ENCODE measurements at places on chromosomes 5 and 9.

DNA sequence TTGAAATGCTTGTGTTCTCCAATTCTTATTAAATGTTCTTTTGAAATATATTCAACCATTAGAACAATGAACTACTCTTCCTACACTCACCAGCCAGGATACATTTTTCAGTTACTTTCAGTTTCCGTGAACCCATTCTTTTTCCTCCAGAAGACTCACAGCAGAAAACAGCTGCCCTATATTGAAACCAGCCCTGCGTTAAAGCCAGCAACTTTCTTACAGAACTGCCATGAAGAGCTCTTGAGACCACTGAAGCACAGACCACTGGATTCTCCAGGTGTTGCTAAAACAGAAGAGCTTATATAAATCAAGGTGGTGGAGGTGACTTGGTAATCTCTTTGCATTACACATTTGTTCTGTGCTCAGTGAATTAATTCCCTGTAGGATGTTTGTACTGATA is 365.9 kb upstream of the C9orf72 start:
- DNase-seq: no peak

GRCh38 chr5:59661954-59662615 is 231.4 kb downstream of the PDE4D start:
- DNase-seq: no peak

DNA sequence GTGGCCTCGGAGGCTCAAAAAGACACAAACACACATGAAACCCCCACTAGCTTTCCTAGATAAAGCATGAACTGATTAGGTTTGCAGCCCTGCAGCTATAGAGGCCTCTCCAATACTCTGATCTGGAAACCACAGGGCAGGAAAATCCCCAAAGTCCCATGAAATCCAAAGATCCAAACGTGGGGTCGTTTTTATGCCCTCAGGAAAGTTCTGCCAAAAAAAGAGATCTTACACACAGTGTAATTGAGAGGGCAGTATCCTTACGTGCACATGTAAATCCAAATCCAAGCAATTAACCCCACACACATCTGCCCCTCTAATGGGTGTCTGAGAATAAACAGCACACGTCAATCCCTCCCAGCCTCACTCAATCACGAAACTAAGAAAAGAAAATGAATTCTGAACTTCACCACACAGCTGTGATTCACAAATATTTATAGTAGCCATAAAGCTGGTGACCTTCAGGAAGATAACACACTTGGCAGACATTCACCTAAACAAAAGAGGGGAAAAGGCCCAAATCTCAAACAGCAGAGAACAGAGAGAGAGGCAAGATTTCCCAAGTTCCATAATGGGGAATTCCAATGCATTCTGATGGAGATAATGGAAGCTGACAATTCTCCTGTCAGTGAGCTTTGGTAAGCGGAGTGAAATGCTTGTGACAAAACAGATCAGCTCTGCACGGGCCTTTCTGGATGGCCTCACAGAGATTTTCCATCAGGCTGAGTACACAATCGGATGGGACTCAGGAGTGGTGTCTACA is 114.2 kb downstream of the SEMA5A start:
- DNase-seq: no peak

DNA sequence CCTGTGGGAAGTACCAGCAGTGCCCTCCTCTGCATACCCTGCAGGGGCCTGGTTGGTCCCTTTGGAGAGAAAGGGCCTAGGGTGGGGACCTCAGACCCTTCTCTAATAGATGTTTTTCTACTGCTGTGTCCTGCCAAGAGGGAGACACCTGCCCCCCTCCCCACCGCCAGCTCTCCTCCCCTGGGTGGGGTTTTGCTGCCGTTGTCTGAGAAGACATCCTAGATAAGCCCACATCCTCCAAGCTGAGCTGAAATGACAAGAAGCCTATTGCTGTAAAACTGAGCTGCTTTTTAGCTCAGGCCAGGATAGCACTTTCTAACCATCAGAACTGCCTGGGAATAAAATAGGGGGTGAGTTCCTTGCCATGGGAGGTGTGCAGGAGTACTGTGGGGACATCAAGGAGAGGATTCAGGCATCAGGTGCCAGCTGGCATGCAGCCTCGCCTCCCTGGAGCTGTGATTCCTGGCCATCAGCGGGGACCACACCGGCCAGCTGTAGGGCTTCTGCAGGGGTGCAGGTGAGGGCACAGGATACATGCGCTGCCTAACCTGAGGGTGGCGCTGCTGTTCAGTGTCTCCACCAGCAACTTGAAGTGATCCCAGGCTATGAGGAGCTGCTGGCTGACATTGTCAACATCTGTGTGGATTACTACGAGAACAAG is 37.9 kb downstream of the CYFIP2 start:
- no peak for DNase-seq

GRCh38 chr9:15276328-15276938 is 30.6 kb downstream of the TTC39B start:
- DNase-seq: no peak

DNA sequence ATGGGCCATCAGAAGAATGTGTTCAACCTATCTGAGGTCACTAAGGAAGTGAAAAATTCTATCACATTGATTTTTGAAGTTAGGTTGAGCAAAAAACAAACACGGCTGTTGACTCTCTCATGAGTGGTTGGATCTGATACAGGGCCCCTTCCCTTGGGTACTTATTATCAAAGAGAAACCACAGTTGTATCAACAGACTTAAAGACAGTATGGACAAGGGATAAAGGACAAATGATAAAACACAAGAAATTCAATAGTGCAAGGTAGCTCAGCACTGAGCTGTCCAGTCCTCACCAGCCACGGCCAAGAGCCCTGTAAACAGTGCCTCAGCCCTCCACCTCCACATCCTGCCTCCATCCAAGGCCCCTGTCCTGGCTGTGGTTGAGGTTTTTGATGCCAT is 86.9 kb downstream of the UBE2QL1 start:
- no peak for DNase-seq

GRCh38 chr9:83209188-83209731 is 146.3 kb upstream of the RASEF start:
- no peak for DNase-seq

DNA sequence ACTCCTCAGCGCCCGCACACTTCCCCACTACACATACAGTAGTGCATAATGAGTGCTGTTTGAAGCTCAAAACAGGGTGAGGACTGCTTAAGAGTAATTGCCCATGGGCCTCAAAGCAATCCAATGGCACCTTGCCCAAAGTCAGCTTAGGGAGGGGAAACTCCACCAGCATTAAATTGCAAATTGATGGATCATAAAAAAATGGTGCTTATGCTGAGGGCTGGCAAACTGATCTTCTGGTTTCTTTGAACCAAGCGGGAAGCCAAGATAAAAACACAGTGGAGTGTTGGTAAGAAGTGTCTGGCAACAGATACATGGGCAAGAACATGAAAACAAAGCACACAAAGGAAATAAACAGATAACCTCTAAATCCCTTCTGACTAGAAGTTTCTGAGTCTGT is 28.0 kb downstream of the TLE1 start:
- peak; percentile 89 for DNase-seq

GRCh38 chr5:115542651-115543364 is 1.8 kb downstream of the FEM1C start:
- no peak for DNase-seq

- DNase-seq: no peak
These were observed 105.4 kb upstream of the PCAT7 start for GRCh38 chr9:94449486-94449885.

DNA sequence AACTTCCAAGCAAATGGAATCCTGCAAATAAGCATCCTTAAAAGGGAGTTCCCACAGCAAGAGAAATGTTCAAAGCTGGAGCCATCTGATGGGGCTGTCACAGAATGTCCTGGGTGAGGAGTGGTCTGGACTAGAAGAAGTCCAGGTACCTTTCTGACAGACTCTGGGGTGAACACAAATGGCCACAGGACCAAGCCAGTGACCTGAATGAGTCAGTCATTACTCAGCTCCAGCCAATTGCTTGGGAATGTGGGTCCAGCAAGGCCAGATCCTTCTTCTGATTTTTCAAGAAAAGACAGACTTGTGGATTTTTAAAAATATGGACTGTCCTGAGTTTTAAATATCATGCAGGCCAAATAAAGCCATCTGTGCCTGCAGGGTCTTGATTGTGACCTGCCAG is 30.1 kb downstream of the GALNT10 start:
- DNase-seq: no peak

GRCh38 chr9:137480686-137481683 is 21.9 kb upstream of the NSMF start:
- no peak for DNase-seq

- DNase-seq: peak; percentile 78
These were observed at the start of gene CCNO for GRCh38 chr5:55232985-55233928. CCNO (minus strand) TSS chr5:55233608; CDS start chr5:55233523, 85 bp downstream.

DNA sequence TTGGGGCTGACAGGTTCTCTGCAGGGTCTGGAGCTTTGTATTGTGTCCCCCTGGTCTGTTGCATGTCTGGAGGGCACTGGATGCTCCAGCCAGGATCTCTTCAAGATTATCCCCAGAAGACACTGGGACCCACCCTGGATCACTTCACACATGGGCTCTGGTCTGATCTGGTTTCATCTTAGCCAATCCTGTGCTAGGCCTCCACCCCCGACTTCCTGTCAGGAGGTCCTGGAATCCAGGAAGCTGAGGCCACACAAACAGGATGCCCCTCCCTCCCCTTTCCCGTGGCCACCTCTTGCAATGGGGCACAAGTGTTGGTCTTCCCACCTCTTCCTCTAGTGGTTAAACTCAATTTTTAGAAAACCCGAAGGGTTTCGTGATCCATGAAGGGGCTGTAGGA is 242.6 kb upstream of the MVB12B start:
- DNase-seq: no peak

GRCh38 chr9:26813247-26813646 is 79.4 kb downstream of the CAAP1 start:
- no peak for DNase-seq
